ENCODE measurements at places on chromosomes 11 and 22.
A peak's percentile ranks its signal among the peaks of the same experiment; 100 is the strongest.

DNA sequence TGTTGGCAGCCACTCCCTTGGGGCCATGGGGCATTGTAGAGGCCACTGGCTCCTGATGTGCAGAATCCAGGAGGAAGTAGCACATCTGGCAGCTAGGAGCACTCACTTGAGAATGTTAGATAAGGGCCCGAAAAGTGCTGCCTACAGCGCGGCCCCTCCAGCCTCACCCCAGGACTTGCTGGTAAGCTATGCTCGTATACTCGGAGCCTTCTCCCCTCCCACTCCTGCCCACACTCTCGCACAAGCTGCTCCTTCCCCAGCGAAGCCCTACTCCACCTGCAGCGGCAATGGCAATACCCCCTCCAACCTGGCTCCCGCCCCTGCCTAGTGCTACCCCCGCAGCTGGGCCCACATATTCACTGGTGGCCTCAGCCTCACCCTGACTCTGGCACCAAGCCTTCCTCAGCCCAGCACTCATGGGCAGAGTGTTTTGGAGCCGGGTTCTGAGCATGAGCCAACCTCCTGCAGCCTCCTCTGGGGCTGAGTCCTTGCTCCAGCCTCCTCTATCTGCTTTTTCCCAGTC lies 47.7 kb downstream of the PDE2A start:
- no peak for DNase-seq

- DNase-seq = no peak
These were observed 99.1 kb upstream of the AMOTL1 start for GRCh38 chr11:94669023-94669422.

GRCh38 chr11:68890490-68891231 lies 13.0 kb downstream of the MRPL21 start:
- DNase-seq = peak; percentile 93

GRCh38 chr11:112265659-112266409 lies 5.2 kb upstream of the PLET1 start:
- no peak for DNase-seq

DNA sequence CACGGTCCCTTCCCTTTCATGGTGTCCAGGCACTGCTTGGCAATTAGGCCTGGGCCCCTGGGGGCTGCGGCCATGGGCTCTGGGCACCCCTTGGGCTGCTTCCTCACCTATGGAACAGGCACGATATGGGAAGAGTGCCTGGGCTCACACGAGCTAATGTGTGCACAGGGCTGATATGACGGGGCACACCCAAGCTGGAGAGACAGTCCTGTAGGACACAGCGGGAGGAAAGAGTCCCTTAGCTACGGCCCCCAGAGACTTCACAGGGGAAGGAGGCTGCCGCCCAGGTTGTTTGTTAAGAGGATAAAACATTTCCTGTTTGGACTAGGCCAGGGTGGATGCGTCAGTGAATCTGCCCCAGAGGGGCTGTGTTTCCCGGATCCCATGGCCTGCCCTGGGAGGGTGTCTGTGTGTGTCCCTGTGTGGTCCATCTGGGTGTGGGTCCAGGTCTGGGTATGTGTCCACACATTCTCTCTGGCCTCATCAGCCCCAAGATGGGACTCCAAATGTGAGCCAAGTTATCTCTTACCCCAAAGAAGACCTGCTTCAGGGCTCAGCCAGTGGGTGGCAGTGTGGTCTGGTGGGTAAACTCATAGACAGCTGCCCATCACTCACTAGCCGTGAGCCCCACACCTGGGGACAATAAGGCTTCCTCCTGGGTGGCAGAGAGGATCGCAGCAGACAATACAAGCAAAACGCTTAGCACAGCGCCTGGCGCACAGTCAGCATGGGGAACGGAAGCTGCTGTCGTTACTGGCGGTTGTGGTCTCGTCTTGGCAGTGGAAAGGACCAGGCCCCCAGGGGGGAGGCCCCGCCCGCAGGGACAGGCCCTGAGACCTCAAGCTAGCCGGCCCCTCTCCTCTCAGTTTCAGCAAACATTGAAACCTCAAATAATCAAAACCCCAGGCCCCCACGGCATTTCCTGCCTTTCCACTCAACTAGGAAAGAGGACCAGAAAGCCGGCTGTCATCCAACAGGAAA lies 3.2 kb upstream of the EMID1 start:
- DNase-seq = no peak

DNA sequence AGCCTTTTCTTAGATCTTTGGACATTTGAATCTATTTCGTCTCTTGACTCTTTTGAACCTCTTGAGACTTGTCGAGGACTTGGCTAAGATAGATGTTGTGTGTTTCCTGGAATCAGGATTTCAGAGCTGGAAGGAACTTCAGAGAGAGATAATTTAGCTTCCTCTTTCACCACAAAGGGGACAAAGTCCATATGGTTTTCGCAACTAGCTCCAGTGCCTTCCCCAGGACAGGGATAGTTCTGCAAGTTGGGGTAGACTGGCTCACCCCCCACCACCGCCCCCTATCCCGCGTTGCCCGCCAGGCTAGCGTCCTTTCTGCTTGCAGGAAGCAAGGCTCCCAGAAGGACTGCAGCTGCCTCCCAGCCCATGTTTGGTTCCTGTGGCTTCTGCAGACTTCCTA lies 75.7 kb upstream of the MYO18B start:
- no peak for DNase-seq

DNA sequence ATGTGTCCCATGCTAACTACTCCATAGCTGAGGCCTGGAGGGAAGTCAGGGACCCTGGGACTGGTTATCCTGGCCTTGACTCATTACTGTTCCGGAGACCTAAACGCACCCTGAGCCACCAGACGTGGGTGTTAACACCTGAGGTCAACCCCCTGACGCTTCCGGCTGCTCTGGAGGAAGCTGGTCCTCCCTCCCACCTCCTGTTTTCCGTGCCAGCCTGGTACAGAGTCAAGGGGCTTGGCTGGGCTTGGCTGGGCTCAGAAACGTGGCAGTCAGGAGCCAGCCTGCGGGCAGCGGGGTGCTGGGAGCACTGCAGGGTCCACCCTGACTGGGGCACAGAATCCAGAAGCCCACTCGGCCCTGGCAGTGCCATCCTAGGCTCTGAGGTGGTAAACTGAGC lies 2.6 kb downstream of the TMPRSS4 start:
- no peak for DNase-seq

GRCh38 chr22:41782316-41782715 lies 18.2 kb upstream of the CCDC134 start:
- DNase-seq = no peak

GRCh38 chr11:30350384-30350783 lies 27.5 kb downstream of the ARL14EP start:
- DNase-seq = no peak

DNA sequence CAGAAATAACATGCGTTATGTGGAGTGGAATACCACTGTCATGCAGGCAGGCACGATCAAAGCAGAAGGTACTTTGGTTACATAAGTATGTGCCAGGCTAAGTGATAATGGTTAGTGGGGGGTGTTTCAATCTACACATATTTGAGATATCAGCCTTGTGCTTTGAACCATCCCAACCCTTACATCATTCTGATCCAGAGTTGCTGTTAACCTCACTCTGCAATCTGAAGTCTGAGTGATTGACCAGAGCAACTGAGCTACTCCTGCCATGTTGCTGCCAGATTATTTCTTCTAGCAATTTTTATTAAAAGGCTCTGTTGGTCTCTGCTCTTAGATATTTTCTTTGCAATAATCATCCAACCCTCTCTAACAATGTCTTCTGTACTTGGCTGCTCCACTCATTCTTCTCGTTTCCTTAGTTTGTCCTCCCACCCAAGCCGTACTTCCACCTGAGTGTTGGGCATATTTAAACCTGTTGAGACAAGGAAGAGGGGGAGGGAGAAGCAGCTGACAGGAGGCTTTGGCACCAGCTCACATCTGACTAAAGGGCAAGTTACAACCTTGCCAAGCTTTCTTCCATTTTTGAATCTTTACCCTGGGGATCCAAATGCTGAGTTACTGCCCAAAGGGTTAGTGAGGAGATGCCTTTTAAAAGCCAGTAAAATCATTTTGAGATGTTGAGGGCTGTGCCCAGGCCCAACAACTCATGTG lies 114.1 kb upstream of the SESN3 start:
- DNase-seq = no peak

DNA sequence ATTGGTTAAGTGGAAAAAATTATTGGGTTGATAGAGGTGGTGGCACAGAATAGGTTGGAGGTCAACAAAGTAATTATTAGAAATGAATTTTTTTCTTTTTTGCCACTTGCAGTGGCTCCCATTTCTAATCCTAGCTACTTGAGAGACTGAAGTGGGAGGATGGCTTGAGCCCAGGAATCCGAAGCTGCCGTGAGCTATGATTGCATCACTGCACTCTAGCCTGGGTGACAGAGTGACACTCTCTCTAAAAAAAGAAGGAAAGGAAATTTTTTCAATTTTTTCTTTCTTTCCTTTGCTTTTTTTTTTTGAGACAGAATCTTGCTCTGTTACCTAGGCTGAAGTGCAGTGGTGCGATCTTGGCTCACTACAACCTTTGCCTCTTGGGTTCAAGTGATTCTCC lies 2.2 kb upstream of the BCO2 start:
- no peak for DNase-seq

GRCh38 chr11:60919320-60919719 lies 4.9 kb upstream of the TMEM132A start:
- DNase-seq = no peak

DNA sequence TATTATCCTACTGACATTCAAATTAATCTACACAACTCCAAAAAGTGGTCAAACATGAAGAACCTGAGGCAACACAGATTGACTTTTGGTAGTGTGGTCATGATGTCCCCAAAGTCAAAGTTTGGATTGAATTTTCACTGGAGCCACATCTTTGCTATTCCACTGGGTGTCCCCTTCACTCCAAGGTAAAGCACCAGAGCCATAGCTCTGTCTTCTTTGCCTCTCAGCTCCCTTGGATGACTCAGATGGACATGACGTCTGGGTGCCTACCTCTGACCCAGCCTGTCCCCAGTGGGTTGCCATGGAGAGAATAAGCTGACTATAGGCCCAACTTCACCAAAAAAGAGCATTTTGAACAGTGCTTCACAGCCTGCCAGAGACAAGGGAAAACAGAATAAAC lies 57.4 kb upstream of the ARHGAP42 start:
- no peak for DNase-seq

GRCh38 chr11:71418643-71419042 lies 29.6 kb downstream of the DHCR7 start:
- DNase-seq = no peak

DNA sequence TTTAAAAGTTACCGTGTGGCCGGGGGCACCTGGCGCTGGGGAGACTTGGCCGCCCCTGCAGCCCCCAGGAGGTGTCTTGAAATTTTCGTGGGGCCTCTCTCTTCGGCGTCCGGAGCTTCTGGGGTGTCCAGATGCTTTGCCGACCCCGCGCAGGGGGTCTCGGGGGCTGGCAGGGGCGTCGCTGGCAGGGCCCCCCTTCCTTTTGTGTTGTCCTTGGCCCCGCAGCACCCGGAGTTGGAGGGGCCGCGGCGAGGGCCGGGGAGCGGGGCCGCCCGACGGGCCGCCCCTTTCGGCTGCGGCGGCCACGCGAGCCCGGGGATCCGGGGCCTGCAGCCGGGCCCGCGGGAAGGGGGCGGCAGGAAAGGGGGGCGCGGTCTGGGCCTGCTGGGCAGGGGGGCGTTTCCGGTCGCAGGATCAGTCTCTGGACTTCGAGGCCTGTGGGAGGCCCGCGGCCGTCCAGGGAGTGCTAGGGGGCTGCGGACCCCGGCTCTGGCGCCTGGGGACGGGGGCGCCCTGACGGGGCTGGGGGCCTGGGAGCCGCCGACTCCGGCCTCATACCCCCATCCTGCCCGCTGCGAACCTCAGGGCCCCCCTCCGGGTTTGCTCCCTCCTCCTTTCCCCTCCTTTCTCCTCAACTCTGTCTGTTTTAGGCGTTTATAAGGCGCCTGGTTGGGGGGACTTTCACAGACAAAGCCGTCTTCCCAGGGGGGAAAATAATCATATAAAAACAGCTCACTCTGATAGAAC lies 869 bp downstream of the ZC3H7B start:
- peak; percentile 44 for DNase-seq

DNA sequence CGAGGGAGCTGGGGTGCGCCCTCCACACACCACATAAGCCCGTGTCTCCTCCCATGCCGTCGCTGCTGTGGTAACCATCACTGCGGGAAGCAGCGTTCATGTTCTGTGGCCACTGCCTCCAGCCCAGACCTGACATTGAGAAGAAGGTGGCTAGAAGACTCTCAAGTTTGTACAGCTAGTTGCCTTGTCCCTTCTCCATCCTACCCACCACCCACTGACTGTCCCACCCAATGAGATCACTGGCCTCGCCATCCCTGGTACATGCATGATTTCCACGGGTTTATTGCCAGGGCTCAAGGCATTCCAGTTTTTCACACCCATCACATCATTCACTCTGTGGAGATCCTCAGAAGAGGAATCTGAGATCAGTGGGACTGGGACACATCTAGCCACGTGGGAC lies 33.0 kb downstream of the AHNAK start:
- DNase-seq = no peak

DNA sequence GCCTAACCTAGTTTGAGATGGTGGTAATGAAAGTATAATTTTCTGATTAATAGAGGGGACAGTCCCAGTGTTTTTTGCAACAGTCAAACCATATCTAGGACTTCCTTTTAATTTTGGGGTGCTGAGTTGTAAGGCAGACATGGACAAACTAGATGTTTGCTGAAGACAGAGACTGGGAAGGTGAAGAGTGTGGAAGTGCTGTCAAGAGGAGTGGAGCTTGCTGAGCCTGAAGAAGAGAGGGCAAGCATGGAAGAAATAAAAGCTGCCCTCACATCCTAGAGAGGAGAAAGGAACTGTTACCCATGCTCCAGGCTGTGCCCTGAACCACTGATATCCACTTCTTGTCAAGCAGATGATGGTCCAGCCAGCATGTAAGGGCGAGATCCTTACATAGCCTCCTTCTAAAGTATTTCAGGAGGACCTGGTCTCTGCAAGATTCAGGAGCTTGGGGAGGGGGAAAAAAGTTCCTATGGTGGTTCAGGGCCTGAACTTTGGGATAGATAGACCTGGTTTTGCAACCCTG lies 51.4 kb downstream of the PRR5L start:
- no peak for DNase-seq
